ENCODE measurements at places on chromosomes 3 and 15.

DNA sequence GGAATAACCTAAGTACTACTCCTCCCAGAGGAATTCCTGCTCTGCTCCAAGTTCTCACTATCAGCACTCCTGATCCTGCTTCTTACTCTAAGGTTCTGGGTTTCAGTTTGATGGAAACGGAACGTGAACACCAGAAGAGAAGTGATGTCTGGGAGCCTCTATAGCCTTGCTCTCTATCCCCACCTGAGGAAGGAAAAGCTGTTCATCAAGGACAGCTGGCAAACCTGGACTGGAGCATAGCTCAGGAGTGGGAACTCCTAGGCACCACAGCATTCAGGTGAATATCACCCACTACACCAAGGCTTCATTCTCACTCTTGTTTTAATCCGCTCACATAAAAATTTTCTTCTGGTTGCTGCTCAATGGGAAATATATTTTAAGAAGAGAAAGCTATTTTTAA is 13.0 kb upstream of the CADPS start:
- no peak for DNase-seq

DNA sequence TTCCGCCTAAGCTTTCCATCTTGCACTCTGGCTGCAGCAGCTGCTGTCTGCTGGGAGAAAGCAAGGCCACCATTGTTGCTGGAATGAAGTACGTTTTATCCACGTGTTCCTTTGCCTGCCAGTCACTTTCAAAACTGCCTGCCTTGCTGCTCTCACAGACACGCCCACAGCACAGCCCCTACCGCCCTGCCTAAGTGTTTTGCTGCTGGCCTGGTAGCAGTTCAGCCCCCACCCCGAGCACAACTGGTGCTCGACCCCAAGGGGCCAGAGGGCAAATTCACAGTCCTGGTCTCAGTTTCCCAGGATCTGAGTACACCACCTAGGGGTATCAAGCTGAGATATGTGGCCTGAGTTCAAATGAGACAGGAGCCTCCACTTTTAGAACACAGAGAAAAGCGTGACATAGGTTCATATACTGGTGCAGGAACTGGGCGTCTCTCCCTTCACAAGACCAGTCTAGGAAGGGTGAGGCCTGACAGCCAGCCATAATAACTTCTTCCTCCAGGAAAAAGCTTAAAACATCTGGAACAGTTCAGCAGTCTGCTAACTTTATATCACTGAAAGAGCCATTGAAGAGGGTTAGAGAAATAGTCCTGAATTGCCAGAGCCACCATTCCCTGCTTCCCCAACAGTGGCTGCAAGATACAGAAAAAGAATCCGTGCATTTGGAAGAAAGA is 1012.3 kb downstream of the ZPLD1 start:
- DNase-seq, result no peak

- DNase-seq, result peak; percentile 38
Observed at GRCh38 chr3:67329358-67329757, 325.1 kb downstream of the SUCLG2 start.

- DNase-seq, result no peak
Observed at GRCh38 chr3:13164893-13165492, 91.8 kb upstream of the IQSEC1 start.

DNA sequence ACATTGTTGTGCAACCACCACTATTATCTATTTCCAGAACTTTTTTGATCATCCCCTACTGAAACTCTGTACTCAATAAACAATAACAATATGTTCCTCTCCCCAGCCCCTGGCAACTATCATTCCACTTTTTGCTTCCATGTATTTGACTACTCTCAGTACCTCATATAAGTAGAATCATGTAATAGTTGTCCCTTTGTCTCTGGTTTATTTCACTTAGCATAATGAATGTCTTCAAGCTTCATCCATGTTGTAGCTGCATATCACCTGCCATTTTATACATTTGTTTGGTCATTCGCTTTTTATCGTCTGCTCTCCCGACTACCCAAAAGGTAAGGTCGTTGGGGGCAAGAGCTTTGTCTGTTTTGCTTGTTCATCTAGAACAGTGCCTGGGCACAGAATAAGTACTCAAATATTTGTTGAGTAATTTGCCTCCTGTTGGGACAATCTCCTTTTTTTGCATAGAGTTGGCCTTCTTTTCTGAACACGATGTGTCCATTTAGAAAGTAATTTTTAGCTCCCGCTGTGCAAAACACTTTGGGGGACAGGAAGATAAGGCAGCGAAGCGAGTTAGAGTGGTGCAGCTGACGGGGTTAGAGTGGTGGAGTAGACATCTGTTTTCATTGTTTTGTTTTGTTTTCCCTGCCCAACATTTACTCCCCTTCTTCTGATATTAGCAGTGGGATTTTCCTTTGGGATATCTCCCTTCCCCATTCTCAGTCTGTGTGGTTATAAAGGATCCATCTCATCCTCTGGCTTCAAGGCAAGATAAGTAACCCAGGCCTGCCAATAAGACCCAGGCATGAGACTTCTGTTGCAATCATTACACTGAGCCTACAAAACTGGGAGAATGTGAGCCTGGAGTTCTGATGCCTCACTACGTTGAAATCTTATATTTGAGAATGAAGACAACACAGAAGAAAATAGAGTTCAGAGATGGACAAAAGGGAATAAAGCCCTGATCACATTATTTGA is 83.4 kb upstream of the RNU6-1 start:
- no peak for DNase-seq

DNA sequence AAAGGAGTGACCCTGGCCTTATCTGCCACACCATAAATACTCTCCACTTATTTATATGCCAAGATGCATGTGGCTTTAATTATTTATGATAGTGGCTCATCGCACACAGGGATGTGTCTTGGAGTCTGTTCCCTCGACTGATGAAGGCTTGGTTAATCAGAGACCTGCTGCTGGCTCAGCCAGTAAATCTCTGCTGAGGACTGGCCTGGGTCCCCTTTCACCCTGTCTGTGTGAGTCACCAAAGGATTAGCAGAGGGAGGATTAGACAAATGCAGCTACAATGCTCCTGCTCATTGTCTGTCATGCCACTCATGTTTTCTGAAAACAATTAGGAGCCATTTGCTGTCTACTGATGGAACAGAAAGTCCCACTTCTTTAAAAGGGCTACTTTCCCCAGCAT is 226.8 kb downstream of the NTRK3 start:
- DNase-seq, result no peak

- no peak for DNase-seq
Observed at GRCh38 chr3:129699199-129699598, 92.7 kb upstream of the PLXND1 start.

DNA sequence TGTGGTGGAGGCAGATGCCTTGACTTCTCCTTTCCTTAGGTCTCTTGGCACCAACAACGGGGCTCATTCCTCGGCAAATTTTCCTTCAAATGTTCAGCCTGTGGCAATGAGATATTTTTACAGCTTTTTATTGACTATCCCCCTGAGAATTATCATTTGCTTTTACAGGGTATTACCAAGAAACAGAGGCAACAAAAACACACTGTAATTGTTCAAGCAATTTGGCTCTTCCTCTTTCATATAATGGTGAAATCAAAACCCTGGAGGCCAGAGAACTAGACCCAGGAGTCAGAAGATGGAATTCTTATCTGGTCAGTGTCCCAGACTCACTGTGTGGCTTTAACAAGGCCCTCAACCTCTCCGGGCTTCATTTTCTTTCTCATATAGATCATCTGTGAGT is 40.1 kb downstream of the TRIM42 start:
- no peak for DNase-seq

DNA sequence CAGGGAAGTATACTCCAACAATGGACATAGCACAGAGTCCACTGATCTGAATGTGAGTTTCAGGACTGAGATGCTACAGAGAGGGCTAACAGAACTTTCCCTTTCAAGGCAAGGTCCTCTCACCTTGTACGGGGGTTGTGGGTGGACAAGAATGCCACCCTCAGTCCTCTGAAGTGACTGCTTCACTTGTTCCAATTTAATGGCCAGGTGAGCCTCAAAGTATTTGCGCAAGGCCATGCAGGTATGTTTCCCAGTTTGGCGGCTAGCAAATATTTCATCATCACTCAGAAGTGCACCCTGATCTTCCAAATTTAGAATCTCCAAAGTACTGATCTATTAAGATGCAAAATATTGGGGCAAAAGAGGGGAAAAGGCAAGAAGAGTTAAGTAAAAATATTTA is 38.1 kb downstream of the RBM15B start:
- no peak for DNase-seq

DNA sequence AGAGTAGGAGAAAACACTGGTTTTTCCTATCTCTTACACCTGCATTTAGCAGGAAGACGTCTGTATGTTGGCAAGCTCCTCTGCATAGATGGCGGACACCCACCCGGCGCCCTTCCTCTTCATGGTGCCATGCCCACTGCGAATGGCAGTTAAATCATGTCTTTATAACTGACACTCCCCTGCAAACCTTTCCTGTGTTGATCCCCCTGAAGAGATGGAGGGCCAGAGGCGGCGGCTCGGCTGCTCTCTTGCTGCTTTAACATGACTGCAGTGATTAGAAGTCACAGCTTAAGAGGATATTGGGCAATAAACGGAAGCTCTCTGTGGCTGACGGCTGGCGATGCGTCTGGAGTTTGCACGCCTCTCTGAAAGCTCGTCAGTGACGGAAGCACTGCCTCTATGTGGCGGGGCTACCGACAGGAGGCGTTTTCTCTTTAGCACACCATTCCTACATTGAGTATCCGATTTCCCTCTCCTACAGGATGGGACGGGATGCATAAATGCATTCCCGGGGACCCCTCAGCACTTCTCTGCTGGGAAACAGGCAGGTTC is 25.5 kb upstream of the SNRPA1 start:
- peak; percentile 79 for DNase-seq

- DNase-seq, result no peak
Observed at GRCh38 chr3:27641888-27642601, 80.1 kb downstream of the EOMES start.

DNA sequence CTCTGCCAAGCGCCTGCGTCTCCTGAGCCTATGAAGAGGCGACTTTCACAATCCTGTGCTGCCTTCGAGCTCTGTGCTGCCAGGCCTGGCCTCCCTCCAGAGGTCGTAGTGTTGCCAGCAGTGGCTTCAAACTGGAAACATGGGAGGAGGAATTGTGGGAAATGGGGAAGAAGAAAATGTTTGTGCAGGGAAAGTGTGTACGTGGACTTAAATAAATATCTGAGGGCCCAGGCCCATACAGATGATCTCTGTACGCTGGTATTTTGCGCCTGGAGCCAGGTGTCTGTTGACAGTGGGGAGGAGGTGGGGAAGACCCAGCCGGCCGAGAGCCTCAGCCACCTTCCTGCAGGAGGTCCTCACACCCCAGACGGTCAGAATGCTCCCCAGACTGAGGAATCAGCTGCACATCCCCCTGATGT is 44.6 kb downstream of the ZBTB38 start:
- peak; percentile 77 for DNase-seq

GRCh38 chr15:76328106-76328696 is 8.4 kb upstream of the ISL2 start:
- no peak for DNase-seq

GRCh38 chr15:80405970-80406369 is 1.8 kb downstream of the ARNT2 start:
- no peak for DNase-seq

DNA sequence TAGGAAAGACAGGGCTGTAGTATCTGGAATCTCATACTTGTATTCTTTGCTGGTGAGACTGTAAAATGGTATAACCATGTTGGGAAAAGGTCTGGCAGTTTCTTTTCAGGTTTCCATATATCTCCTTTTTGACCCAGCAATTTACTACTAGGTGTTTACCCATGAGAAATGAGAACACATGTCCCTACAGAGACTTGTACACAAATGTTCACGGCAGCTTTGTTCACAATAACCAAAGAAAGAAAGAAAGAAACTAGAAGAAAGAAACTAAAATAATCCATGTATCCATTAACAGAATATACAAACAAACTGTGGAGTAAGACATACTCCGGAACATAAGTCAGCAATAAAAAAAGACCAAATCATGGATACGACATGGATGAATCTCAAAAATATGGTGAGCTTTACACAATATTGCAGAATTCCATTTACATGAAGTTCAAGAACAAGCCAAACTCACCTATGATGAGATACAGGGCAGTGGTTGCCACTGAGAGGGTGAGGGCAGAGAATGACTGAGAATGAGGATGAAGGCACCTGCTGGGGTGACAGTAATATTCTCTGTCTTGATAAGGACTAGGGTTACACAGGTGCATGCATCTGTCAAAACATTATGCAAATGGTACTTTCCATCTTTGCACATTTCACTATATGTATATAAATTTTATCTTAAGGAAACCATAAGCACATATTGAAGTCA is 2.7 kb downstream of the RFTN1 start:
- no peak for DNase-seq

DNA sequence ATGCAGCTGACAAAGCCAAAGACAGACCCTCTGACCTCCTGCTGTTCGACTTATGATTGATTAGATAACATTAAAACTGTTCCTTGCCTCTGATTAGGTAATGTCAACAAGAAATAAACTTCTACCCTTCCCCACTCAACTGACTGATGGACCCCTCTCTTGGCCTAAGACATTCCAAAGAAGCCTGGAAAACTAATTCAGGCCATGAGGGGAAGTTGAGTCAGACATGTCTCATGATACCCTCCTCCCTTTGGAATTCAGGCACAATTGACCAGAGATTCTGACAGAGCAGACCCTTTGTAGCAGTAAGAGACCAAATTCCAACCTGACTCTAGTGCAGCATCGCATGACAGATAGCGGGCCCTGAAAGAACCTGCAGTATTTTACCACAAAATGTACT is 354.5 kb downstream of the OCA2 start:
- DNase-seq, result no peak

DNA sequence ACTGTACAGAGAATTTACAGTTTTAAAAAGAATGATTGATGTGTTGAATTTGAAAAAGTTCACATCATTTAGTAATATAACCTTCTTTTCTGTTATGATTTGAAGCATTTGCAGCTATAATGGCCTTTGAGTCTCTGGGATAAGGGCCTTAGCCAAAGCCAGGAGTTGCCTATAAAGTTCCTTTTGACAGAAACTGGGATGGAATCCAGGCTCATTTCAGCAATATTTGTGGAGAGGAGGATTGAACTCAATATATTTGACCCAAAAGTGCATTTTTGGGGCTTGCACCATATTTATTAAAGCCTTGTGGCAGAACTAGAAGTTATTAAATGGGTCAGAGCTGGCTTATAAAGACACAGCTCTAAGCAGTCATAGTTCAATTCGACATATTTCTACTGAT is 348.7 kb upstream of the EPHA3 start:
- no peak for DNase-seq

DNA sequence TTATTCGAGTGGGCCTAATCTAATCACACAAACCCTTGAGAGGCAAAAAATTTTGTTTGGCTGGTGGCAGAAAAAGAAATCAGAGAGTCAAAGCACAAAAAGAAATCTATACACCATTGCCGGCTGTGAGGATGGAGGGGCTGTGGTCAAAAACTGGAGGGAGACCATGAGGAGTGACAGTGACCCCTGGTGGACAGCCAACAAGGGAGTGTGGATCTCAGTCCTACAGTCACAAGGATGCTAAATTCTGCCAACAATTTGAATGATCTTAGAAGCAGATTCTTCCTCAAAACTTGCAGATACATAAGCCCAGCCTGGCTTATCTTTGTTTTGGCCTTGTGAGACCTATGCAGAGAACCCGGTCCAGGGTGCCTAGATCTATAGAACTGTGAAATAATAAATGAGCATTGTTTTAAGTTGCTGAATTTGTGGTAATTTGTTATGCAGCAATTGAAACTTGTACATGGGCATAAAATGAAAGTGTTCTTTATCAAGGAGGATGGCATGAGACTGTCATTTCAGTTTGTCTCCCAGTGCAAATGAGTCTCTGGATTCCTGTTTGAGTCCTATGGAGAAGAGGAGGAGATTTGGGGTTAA is 103.0 kb upstream of the ARHGEF26 start:
- DNase-seq, result no peak
